PC-9 (cell line): ENCODE measurements at places on chromosomes 4 and X.
A peak's percentile ranks its signal among the peaks of the same experiment; 100 is the strongest.

- no peak for DNase-seq
Measured at GRCh38 chr4:24930151-24930550, 17.3 kb upstream of the CCDC149 start.

DNA sequence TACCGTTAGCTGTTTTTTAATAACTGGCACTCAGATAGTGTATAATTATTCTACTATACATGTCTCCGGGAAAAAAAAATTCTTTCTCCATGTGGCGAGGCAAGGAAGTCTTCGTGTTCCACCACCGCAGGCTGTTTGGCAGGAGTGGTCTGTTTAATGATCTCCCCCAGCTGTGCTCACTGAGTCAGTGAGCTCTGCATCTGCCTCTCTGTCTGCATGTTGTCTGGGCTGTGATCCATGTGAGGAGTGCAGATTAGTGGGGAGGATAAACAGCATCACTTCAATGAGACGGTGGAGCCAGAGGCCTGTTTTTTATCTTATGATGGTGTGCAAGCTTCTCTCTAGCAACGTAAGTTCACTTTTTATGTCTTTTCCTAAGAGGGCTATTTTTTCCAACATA lies 69.8 kb downstream of the RPS3A start:
- no peak for DNase-seq

DNA sequence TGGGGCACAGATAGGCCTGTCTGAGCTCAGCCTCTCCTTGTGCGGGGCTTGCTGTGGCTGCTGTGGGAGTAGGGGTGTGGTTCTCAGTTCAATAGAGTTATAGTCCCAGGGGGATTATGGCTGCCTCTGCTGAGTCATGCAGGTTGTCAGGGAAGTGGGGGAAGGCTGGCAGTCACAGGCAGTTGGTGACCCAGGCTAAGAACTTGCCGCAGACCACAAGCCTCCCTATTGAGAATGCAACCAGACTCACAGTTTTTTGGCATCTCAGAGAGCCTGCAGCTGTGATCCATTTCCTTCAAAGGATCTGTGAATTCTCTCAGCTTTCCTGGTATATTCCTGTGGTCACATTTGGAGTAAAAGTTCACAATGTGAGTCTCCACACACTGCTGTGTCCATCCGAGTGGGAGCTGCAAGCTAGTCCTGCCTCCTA lies 364.9 kb downstream of the ZNF674 start:
- DNase-seq: no peak

DNA sequence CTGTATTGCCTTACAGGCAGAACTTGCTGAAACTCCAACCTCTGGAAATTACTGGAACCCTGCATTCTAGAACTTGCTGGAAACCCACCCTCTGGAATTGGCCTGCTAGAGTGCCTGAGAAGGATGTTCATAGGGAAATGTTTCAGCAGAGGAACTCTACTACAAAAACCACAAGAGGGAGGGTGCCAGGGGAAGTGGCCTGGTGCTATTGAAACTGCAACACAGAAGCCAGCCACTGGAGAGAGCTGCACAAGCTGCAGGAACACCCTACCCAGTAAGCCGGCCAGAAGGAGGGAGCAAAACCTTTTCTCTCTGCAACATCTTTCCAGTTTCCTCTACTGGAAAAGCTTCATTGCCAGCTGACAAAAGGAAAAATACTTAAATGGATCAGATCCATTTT lies 2.5 kb upstream of the BRWD3 start:
- no peak for DNase-seq

GRCh38 chrX:6599230-6599860 lies 64.4 kb upstream of the VCX3A start:
- DNase-seq: no peak

DNA sequence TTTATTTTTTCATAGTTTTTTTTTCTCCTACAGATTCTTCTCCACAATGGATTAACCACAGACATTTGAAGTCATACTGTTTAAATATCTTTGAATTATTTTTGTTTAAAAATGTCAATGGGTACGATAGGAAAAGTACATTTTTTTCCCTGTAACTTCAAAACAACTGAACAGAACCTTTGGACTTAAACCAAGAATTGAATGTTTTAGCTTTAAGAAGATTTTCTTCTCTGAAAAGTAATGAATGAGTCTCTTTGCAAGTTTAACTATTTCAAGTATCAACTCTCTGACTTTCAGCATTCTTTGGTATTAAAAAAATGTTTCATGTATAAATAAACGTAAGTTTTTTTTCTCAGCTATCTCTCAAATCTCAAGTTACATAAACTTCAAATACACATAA lies 364.3 kb downstream of the FBXO8 start:
- DNase-seq: no peak

DNA sequence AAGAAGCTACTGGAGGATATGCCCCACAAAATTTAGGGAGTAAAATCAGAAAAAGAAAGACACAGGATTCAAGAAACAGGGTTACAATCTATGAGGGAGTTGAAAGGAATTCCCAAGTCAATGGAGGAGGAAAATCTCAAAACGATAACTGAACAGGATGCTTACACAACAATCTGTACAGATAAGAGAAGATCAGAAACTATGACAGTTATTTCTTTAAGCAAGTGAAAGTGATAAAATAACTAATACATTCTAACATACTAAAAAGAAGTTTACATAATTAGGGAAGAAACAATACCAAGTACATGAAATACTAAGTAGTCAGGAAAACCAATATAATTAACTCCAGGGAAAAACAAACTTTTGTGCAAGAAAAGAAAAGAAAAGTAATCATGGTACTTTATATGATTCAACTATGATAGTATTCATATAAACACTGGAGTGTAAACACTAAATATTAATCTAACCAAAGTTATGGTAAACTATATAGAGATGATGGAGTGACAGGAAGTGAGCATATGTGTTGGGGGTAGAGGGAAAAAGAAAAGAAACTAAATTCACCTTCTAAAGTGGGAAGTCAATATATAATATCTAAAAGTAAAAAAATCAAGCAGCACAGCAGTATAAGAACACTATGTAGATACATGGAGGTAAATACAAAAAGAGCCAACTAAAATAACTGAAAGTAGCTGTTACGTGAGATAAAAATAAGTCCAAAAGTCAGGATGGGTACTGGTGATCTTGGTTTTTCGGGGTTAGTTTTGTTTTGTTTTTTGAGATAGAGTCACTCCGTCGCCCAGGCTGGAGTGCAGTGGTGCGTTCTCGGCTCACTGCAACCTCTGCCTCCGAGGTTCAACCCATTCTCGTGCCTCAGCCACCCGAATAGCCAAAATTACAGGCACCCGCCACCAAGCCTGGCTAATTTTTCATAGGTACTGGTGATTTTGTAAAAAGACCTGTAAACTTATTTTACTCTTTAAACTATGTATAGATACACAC lies 99.3 kb downstream of the TEX11 start:
- DNase-seq: no peak

DNA sequence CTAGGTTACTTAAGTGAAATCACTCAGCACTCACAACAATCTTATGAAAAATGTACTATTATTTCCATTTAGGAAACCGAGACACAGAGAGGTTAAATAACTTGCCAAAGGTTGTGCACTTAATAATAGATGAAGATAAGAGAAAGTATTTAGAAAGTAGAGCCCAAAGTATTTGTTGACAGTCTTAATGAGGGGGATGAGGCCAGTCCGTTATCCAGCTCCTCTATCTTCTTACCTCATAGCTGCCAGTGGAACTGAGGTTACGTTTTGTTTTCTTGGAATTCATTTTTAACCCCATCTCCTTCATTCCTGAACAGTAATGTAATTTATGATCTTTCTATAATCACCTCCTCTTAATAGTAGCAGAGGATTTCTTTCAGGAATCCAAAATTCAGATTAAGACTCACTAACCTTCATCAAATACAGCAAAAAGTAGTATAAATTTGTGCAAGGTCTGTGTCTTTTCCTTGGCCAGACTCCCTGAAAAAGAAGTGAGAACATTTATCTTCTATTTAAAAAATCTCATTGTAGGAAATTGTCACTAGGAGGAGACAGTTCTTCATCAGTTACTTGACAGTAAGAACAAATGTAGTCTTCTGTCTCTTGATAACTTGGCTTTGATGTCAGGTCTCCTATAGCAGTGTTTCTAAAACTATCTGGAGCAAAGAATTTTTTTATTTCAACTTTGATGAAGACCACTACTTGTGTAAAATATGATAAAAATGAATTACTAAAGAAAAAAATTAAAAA lies 35.5 kb downstream of the F8 start:
- DNase-seq: no peak

DNA sequence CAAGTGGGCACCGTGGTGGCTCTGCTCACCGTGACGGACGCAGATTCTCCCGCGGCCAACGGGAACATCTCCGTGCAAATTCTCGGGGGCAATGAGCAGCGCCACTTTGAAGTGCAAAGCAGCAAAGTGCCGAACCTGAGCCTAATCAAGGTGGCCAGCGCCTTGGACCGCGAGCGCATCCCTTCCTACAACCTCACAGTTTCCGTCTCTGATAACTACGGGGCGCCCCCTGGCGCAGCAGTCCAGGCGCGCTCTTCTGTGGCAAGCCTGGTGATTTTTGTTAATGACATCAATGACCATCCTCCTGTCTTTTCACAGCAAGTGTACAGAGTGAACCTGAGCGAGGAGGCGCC lies 2.7 kb downstream of the FAT4 start:
- DNase-seq: no peak

DNA sequence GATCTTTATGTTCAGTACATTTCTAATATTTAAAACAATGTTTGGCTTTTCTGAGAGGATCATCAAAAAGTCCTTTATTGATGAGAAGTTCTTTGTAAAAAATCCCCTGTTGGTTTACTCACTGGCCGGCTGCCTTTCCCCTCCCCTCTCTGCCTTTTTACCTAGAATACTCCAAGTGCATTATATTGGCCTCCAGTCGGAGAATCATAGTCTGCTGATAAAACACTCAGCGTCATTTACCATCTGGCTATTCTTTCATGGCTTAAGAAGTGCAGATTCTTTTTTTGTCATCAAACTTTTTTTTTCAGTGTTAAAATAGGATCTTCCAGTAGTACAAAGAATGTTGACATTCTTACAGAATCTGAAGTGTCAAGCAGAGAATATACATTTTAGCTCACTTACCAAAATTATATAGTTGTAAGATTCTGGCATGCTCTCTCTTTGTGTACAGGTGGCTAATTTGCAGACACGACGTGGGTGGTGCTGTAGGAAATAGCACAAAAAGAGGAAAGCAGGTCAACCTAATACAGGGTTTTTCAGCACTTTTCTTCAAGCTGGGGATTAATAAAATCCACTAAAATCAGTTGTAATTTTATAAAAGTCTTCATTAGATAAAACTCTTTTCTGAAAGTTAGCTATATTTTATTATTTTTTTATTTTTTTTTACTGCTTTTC lies 731.8 kb downstream of the KCTD8 start:
- no peak for DNase-seq

- DNase-seq: no peak
Measured at GRCh38 chr4:7626531-7626930, 191.8 kb upstream of the PSAPL1 start.

- no peak for DNase-seq
Measured at GRCh38 chrX:43592597-43592996, 63.5 kb upstream of the MAOA start.

GRCh38 chr4:2057382-2058065 lies 1.6 kb upstream of the NAT8L start:
- DNase-seq: no peak

DNA sequence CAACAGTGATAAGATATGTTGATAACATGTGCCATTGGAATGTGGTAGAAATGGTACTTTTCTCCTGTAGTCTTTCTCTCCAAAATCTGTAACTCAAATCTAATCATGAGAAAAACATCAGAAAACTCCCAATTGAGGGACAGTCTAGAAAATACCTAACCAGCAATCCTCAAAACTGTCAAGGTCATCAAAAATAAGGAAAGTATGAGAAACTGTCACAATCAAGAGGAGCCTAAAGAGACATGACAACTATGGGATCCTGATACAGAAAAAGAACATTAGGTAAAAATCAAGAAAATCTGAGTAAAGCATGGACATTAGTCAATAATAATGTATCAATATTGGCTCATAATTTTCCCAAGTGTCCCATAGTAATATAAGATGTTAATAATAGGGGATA lies 124.5 kb upstream of the PPP1R2C start:
- no peak for DNase-seq

- no peak for DNase-seq
Measured at GRCh38 chr4:38563707-38564495, 100.1 kb upstream of the KLF3 start.

GRCh38 chr4:47650584-47651130 lies 165.6 kb downstream of the ATP10D start:
- no peak for DNase-seq

- DNase-seq: no peak
Measured at GRCh38 chr4:6198278-6198677, 2.1 kb downstream of the JAKMIP1 start.

GRCh38 chr4:180372691-180373090 lies 1870.5 kb upstream of the TENM3 start:
- no peak for DNase-seq

GRCh38 chr4:150289881-150290280 lies 211.6 kb downstream of the DCLK2 start:
- no peak for DNase-seq

- DNase-seq: peak; percentile 37
Measured at GRCh38 chr4:8316251-8316771, 46.8 kb downstream of the HTRA3 start.

DNA sequence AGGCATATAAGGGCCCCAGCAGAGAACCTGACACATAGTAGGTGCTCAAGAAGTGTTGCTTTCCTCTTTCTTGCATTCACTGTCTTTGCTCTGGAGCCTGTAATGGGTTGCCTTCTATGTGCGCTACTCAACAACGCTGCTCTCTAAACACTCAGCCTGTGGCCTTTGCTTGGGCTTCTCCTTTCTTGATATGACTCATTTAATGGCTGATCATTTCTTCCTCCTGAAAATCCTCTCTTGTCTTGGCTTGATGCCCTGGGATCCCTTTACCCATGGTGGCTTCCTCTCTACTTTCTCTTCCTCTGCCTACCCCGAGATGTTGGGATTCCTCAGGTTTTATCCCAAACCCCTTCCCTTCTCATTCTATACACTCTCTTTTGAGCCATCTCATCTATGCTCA lies 19.9 kb upstream of the PJA1 start:
- DNase-seq: no peak

GRCh38 chr4:87011340-87012034 lies 76.7 kb downstream of the AFF1 start:
- peak; percentile 79 for DNase-seq

DNA sequence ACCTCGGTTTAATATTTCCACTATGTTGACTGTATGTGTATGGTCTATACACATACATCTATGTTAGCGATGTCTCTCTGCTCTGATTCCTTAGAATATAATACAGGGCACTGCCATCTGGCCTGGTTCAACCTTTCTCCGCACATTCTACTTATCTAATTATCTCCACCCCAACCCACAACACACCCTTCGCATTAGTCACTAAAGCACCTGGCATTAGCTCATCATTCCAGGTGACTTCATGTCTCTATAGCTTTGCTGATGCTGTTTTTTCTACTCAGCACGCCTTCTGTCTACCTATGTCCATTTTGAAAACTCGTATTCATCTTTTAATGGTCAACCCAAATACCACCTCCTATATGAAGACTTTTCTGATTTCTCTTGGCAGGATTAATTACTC lies 425.2 kb upstream of the RASGEF1B start:
- peak; percentile 1 for DNase-seq
